HepG2 (cell line): ENCODE measurements at places on chromosomes 3 and 15.

GRCh38 chr3:4313606-4314293 is 10.6 kb downstream of the SETMAR start:
- peak; percentile 73 for DNase-seq

GRCh38 chr3:107432013-107432515 is 54.8 kb downstream of the CCDC54 start:
- DNase-seq: no peak

DNA sequence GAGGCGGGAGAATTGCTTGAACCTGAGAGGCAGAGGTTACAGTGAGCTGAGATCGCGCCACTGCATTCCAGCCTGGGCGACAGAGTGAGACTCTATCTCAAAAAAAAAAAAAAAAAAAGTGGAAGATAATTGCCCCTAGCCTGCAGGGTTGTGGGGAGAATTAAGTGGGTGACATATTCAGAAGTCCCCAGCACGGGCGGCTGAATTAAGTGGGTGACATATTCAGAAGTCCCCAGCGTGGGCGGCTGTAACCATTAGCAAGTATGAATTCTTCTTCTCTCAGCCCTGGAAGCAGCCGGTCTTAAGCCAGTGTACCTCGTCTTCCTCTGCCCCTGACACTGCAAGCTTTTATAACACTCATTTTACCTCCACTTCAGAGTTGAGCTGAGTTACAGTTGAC is 44.7 kb downstream of the FBLN2 start:
- no peak for DNase-seq

DNA sequence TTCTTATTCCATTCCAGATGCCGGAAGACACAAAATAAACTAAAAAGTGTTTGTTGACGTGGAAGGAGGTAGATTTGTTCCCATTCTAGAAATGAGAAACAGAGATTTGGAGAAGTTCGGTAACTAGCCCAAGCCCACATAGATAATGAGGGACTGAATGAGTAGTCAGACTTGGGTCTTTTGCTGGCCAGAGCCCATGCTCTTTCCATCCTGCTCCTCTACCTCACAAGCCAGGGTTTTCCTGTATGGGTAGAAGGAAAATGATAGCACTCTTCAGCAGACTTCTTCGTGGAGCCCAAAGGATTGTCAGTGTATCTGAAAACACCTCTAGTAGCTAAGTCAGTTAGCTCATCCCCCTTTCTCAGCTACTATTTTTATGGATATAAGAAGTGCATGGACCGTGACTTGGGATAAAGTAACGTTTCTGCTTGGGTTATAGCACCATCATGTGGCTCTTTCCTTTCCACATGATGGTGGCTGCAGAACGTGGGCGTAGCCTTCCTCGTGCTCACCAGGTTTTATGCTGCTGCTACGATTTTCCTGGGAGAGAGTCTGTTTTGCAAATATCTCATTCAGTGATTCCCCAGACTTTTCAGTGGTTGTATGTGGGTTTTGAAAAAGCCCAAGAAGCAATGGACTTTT is 84.6 kb downstream of the DGKG start:
- peak; percentile 20 for DNase-seq

DNA sequence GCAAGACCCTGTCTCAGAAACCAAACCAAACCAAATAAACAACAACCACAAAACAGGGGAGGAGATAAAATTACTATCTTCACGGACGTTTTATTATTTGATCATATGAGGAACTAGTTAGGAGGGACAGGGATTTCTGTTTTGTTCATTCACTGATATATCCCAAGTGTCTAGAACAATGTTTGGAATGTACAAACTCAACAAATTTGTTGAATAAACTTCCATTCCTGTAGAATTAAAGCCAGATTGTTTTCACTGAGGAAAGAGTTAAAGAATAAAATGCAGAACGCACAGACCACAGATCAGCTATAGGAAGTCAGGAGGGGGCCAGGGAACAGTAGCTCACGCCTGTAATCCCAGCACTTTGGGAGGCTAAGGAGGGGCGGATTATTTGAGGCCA is 6.5 kb upstream of the STRC start:
- no peak for DNase-seq

- no peak for DNase-seq
Observed at GRCh38 chr3:123092243-123092642, 25.4 kb downstream of the PDIA5 start.

GRCh38 chr15:69724333-69724732 is 271.7 kb downstream of the RPLP1 start:
- no peak for DNase-seq

- DNase-seq: no peak
Observed at GRCh38 chr3:35523074-35523473, 116.3 kb upstream of the ARPP21 start.

DNA sequence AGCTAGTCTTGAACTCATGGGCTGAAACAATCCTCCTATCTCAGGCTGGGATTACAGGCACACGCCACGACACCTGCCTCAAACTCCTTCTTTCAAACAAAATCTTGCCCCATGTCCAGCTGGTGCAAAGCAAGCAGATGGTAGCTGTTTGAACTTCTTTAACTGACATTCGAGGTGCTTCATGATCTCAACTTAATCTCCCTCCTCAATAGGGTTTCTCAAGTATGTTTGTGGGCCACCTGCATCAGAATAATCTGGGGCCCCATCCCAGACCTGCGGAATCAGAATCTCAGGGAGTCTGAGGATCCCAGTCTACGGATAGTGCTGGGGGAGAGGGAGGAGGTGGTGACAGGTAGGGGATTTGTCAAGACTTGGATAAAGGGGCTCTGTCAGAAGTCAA is 20.9 kb upstream of the TRH start:
- no peak for DNase-seq
